ENCODE measurements at places on chromosomes 7 and 10.

GRCh38 chr10:34507217-34507616 is 307.9 kb downstream of the PARD3 start:
- DNase-seq: no peak

- DNase-seq: no peak
Observed at GRCh38 chr10:32501906-32502305, 56.0 kb downstream of the CCDC7 start.

DNA sequence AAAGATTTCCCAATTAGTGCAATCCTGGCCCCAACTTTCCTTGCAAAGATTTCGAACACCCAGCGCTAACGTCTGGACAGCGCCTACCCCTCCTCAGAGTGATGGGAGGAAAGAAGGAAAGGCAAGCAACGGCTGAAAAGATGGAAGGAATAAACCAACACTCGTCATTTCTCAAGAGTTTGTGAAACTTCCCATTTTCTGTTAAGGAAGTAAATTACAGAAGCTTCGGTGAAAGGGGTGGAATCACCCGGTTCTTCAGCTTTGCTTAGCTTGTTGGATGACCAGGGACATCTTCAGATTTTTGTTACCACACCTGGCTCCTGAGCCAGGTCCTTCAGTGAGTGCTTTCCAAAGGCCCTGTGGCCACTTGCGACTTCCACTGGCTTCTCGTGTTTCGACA is 313.1 kb downstream of the SKIDA1 start:
- no peak for DNase-seq

GRCh38 chr7:49928787-49929186 is 155.3 kb downstream of the VWC2 start:
- DNase-seq: no peak

DNA sequence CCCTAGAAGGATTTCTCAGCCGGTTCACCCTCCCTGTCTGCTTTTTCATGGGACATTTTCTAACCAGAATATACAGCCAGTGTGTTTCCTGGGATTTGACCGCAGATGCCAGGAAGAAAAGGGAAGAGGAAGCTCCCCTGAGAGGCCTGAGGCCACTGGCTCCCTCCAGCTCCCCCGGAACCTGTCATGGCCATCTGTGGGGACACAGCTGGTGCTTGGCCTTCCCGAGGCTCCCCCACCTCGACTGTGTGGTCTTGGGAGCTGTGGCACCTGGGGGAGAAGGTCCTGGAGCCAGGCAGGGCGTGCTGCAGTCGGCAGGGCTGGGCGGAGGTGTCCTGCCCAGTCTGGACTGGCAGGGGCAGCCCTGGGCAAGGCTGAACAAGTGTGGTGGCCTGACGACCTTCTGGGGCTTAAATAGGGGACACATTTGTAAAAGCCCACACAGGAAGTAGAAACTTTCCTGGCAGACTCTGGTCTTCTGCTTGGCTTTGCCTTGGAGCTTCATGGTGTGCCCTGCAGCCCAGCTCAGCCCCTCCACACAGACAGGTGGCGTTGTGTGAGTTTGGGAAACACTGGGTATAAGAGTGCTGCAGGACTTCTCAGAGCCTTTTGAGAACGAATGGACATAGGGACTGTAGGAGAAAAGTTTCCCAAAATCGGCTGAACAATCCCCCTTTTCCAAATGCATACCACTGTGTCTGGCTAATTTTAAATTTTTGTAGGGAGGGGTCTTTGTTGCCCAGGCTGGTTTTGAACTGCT is 6.8 kb downstream of the BRI3 start:
- no peak for DNase-seq

DNA sequence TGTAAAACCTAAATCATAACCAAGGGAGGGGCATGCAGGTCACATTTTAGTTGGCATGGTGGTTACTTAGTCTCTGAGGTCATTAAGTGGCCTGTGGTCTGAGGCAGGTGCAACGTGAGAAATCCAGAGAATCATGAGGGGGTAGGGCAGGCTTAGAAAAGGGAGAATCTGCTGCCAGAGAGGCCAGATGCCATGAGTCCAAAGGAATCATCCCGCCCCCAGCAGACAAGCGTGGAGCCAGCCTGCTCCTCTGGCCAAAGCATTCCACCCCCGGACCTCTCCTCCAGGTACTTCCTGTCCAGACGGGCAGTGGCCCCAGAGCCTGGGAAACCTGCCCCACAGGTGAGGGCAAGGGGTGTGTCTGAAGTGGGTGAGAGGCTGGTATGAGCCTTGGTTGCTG is 196.4 kb upstream of the ZNF32 start:
- DNase-seq: no peak

GRCh38 chr10:130364631-130365411 is 228.6 kb downstream of the GLRX3 start:
- DNase-seq: no peak

DNA sequence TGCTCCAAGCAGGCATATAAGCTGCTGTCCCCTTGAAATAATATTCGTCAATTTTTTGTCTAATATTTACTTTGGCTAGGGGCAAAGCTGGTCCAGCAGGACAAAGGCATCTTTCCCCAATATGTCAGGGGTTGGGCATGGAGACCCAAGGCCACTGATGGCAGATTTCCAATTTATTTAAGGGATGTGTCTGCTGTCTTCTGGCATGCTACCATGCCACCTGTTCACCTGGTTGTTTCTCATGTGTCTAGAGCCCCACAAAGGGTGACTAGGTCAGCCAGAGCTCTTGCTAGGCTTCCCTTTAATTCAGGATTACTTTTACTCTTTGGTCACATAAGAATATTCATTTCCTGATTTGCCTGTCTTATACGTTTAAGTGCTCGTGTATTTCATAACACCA is 22.1 kb upstream of the SYPL1 start:
- DNase-seq: no peak

DNA sequence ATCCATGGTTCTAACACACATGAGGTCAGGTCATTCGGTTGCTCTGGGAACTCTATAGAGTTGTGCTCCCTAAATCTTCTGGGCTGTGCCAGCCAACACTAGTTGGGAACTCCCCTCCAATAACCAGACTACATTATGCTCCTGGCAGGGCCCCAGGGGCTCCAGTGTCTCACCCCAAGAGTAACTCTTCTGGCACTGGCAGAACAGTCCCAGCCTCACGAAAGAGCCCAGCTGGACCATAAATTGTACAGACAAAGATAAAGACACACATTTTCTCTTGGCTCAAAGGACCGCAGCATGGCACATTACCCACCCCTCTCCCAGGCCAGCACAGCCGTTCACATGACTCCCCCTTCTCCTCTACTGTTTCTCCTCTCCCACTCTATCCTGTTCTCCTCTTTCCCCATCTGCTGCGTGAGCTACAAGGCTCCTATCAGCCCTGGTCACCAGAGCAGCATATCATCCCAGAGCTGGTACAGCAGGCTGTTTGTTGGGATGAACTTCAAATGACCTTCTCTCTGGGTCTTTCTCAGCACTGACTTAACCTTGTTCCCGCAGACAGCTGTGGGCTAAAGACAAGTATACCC is 230.6 kb downstream of the PLXNA4 start:
- DNase-seq: no peak

- no peak for DNase-seq
Observed at GRCh38 chr7:158710651-158711102, 6.1 kb upstream of the NCAPG2 start.

DNA sequence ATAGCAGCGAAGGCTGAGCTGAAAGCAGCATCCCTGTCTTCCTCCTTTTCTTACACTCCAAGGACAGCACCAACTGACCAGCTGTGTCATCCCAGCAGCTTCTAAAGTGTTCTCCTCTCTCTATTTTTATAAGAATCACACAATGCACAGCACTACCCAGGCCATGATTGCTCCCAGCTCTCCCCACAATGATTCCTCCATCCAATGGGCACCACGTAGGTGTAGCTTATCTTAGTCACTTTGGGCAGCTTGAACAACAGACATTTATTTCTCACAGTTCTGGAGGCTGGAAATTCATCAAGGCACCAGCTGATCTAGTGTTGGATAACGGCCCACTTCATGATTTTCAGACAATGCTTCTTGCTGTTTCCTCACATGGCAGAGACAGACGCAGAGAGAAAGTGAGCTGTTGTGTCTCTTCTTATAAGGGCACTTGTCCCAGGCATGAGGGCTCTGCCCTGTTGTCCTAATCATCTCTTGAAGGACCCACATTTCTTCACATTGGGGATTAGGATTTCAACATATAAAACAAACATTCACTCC is 92.0 kb upstream of the CDC14C start:
- no peak for DNase-seq

DNA sequence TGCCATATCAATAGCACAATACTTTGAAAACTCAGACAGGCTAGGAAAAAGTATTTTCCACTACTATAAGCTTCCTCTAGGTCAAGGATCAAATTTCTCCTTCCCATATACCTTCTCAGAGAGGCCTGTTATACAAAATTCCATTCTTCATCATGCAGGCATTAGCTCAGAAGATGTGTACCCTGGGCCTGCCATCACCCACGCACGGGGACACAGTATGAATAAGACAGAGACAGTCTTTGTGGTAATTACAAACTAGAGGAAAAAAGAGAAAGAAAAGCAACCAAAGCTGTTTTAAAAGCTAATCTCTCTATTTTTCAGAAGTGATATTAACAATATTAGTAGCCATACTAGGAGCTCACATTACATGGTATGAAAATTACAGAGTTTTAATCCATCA is 236.8 kb upstream of the AOAH start:
- DNase-seq: no peak

DNA sequence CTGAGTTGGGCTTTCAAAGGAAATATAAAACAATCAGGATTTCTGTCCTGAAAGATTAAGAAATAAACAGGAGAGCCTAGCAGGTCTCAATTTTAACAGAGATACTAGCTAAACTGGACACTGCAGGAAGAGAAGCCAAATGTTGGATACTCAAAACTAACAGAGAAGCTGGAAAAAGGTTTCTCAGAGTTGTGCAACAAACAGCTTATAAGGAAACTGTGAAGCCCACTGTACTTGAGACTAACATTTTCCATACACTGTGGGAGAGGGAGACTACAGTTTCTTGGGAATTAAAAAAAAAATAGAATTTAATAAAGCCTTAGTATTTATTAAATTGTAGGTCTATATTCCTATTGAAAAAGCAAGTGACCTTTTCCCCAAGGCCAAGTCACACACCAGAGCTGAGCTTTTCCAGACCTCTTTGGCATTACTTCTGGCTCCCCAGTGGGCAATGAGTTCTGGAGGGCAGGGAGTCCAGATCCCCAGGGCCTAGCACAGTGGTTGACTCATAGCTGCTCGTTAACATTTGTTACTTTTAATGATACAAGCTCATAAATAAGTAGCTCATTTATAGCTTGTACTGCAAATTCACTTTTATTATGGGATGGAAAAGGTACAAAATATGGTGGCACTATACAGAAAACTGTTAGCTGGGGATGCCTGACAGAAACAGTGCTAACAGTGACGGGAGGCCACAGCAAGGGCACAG is 68.3 kb downstream of the MINDY3 start:
- DNase-seq: no peak

GRCh38 chr7:55502124-55502857 is 70.0 kb downstream of the VOPP1 start:
- DNase-seq: no peak

GRCh38 chr10:110323503-110323902 is 18.8 kb upstream of the SMNDC1 start:
- DNase-seq: no peak

- no peak for DNase-seq
Observed at GRCh38 chr10:91598211-91598977, 34.5 kb downstream of the PPP1R3C start.

DNA sequence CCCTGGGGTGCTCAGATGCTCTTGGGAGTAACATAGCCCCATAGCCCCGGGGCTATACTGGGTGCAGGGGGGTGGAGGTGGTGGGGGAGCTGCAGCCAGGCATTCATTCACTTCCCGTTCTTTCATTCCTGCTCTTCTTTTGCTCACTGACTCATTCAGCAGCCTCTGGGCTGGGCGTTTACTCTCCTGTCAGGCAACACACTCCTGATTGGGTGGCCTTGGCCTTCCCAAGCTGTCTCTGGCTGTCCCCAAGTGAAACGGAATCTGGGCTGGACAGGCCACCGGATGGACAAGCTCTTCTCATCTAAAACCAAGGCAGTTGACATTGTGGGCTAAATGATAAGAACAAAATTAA is 34.6 kb downstream of the CHST3 start:
- DNase-seq: no peak

GRCh38 chr10:88647061-88647615 is 17.1 kb upstream of the LIPF start:
- no peak for DNase-seq

GRCh38 chr10:17585016-17585415 is 32.2 kb downstream of the HACD1 start:
- DNase-seq: no peak

DNA sequence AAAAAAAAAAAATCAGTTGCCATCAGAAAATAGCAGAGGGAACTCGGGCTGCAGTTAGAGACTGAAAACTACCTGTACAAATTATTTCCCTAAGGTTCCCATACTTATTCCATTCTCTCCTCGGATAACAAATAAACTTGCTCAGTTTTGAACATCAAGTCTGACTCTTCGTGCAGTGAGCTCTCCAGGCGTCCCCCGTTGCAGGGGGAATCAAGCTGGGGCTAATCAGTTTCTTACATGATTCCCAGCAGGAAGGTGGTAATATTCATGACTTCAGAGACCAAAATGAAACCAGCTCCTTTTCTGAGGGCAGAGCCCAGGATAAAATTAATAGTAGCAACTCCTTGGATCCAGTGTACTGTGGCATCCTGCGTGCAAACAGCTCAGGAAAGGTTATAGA is 135.3 kb downstream of the FRMD4A start:
- no peak for DNase-seq

DNA sequence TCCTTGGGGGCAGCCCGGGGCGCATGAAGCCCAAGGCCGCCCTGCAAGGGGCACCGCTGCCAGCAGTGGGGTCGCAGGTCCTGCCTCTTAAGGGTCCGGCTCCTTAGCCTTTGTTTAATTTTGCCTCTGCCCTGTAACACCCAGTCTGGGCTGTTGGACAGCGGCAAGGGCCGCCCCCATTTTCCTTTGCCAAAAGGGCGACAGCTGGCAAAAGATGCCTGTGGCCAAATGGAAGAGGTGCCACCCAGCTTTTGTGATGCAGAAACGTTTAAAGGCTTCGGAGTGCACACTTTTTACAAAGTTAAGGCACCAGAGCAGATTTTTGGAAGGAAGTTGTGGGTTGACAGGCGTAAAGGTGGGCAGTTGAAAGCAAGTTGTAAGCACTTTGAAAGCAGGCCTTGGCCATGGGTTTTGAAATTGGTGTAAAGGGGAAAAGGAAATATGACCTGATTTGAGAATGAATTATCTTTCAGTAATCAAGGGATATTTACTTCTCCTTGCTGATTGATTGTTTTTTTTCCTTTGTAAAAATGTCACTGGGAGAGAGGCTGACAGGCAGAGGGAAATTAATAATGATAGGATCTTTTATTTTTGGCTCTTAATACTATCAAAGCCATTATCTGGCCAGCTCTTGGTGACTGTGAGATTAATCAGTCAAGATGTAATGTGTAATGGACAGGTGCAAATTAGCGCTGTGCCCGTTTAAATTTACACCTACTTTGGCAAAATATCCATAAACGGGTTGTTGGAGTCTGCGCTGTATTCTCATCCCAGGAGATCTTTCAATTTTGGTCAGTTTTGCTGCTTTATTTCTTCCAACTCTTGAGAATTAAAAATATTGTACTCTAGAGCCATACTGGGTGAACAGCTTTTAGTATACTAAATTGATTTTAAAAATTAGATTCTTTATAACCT is 1.2 kb downstream of the CASD1 start:
- peak; percentile 75 for DNase-seq
